Natural killer cell treated with Interleukin-12 subunit alpha and Interleukin-12 subunit beta and Interleukin-15 and Interleukin-18, amount 100 ng/mL, for 72 hours (primary cell): ENCODE measurements at places on chromosomes 4 and X.

DNA sequence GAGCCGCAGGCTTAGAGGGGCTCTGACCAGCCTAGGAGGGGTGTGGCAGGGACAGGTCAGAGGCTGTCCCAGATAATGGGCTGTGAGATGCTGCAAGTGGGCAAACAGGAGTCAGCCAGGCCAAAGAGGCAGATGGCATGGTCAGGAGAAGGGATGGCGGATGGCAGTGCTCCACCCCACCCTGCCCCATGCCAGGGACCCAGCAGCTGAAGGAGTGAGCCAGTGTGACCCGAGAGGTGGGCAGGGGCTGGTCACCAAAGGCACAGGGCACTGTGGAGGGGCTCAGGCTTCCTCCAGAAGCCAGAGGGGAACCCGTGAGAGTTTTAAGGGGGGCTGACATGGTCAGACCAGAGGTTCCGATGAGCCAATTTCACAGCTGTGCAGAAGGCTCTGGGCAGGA lies 96.9 kb downstream of the WFS1 start:
- H3K36me3 ChIP-seq, result no peaks in the 10 kb centered on the region
- peaks cover 11% of the 10 kb centered on the region for H3K27me3 ChIP-seq
- H3K4me3 ChIP-seq, result no peak overlapping the region

- peaks cover 34% of the 10 kb centered on the region for H3K27me3 ChIP-seq
- no peaks in the 10 kb centered on the region for H3K36me3 ChIP-seq
- no peak overlapping the region for H3K27ac ChIP-seq
- peaks cover 4% of the 10 kb centered on the region for H3K4me1 ChIP-seq
- no peak overlapping the region for H3K4me3 ChIP-seq
These were observed 1.5 kb upstream of the PTCHD1 start for GRCh38 chrX:23332888-23333821.

DNA sequence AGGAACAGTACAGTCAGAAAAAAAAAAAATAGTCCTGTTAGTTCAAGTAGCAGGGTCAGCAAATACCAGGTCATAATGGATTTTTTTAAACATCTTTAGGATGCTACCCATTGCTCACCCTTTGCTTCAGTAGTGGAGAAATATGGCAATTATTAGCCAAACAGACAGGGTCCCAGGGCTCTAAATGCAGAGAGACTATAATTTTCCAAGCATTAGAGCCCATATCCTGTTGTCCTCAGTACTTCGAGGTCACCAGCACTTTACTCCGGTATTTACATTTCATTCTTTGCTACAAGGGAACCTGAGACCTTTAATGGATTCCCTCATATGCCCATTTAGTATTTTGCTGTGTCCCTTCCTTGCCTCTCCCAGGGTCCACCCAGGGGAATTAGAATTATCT lies 1562.9 kb upstream of the TENM3 start:
- H3K36me3 ChIP-seq, result no peaks in the 10 kb centered on the region
- H3K4me1 ChIP-seq, result no peaks in the 10 kb centered on the region
- H3K27ac ChIP-seq, result no peak overlapping the region

DNA sequence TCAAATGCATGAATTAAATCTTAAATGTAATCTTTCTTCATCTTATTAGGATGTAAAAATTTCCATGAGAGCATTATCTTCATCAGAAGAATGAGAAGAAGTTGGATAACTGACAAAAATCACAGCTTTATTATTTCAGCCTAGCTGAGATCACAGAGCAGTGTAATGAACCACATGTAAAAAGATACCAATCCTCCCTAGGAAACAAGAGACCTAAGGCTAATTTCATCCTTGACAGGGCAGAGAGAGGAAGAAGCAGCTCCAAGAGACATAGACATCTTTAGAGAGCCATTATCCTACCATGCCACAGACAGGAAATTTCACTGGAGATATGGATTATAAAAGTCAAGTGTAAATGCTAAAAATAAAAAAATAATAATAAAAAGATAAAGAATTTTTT lies 40.9 kb upstream of the IL15 start:
- no peak for DNase-seq
- H3K27ac ChIP-seq, result no peak overlapping the region
- H3K36me3 ChIP-seq, result no peaks in the 10 kb centered on the region

DNA sequence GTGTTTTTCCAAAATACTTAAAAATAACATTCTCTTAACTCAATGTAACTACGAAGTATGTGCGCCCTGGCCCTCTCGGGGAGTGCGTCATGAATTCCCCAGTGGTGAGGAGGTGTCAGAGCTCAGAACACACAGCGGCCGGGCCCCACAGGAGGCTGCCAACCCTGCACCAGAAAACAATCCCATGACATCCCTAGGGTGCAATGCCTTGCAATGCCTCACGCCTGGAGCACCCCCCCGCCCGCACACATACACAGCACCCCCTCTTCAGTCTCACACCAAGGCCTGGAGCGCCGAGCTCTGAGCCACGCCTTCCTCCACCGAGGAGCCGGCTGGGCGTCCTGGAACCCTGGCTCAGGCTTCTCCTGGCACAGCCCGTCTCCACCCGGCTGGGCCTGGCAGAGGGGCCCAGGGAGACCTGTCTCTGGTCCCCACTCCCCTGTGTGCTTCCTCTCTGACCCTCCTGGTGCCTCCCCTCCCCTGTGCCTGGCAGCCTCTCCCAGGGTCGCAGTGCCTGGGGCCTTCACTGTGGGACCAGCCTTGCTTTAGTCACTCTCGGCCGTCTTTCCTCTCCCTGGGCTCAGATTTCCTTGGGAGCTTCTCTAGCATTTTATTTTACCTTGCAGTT lies 108.2 kb upstream of the ADRA2C start:
- no peak overlapping the region for H3K27ac ChIP-seq
- DNase-seq, result no peak
- peaks cover 28% of the 10 kb centered on the region for H3K27me3 ChIP-seq
- peaks cover 3% of the 10 kb centered on the region for H3K4me1 ChIP-seq

DNA sequence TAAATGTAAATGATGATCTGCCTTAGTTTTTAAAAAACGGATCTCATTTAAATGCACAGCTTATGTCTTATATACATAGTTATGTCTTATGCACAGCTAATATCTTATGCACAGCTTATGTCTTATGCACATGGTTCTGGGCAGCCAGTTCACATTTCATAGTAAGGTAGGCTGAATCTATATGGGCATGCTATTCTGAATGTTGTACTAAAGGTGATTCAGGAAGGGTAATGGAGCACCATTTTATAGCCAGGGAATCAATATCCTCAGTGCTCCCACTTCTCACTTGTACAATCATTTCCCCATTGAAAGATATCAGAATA lies 77.9 kb upstream of the MID1 start:
- H3K36me3 ChIP-seq, result no peaks in the 10 kb centered on the region
- H3K27ac ChIP-seq, result no peak overlapping the region
- no peak for DNase-seq
- no peaks in the 10 kb centered on the region for H3K4me1 ChIP-seq
- no peaks in the 10 kb centered on the region for H3K27me3 ChIP-seq
- no peak overlapping the region for H3K4me3 ChIP-seq

DNA sequence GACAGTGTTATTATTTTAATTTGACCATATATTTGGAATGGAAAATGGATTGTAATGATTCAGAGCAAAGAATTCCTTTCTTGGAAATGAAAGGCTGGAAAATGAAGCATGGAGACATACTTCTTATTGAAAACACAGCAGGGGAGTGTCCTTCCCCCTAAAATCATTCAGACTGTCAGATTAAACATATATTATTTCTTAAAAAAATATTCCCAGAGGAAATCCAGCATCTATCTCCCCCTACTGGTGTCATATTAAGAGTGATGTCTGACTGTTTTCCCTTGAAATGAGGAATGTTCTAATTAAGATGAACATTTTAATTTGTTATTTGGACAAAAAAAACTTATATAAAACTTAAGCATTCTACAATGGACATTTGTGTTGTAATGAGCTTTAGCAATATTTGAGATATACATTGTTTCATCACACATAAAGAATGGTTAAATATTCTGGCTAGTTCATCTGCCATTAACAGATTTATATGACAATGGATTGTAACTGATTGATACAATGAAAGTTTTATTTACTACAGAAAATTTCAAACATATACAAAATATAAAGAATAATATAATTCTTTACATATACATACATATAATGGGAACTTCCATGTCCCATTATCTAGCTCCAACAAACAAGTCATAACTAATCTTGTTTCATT lies 264.6 kb downstream of the SPRY1 start:
- no peaks in the 10 kb centered on the region for H3K27me3 ChIP-seq
- H3K4me1 ChIP-seq, result peaks cover 18% of the 10 kb centered on the region
- H3K27ac ChIP-seq, result no peak overlapping the region
- no peak for DNase-seq
- H3K4me3 ChIP-seq, result no peak overlapping the region

DNA sequence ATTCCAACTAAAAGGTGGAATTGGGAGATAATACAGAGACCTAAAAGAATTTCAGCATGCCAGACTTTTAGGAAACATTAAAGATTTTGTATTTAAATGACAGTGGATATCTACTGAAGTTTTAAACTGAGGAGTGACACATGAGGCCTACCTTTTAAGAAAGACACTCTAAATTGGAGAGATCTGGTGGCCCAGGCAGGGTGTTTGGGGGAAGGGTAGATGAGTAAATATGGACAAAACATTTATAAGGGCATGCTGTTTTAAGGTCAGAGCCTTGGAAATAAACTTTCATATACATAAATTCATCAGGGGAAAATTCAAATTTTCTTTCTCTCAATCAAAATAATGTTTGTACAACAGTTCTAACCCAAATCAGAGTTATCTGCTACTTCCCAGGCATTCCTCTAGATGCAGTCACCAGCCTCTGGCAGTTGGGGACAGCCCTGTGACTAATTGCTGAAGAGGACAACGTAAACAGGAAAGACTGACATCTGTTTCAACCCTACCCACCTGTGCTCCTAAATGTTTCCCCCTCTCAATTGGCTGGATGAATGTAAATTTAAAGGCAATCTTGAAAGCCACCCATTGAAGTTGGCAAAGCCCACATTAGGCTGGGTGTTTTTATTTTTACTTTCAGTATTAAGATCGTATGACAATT lies 1646.9 kb upstream of the ADGRL3 start:
- H3K27me3 ChIP-seq, result no peaks in the 10 kb centered on the region
- no peak for DNase-seq
- H3K27ac ChIP-seq, result no peak overlapping the region
- H3K36me3 ChIP-seq, result peaks cover 6% of the 10 kb centered on the region

DNA sequence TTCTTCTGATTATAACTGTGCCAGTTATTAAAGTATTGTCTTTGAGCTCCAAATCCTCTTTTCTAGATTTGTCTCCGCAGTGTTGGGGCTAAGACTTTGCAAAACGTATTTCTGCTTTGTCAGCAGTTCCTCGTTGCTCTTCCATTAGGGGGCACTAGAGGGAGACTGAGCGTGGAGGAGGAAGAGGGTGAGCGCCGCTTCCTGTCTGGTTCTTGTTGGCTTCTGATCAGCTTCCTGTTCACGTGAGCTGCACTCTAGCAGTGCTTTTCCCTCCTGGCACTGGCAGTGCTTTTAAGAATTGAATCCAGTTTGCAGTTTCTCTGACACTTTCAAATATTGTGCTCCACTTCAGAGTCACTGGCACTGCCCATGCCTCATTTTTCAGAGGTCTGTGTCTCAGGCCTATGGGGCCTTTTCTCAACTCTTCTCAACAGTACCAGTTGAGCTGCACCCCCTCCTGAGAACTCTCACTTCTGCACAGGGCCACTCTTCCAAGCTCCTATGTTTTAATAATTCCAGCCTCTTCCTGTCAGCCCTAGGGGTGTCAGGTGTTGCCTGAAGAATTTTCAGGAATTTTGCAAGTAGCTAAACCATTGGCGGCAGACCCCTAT lies 54.4 kb upstream of the LCORL start:
- peaks cover 3% of the 10 kb centered on the region for H3K4me1 ChIP-seq
- DNase-seq, result no peak
- H3K36me3 ChIP-seq, result peaks cover 8% of the 10 kb centered on the region

DNA sequence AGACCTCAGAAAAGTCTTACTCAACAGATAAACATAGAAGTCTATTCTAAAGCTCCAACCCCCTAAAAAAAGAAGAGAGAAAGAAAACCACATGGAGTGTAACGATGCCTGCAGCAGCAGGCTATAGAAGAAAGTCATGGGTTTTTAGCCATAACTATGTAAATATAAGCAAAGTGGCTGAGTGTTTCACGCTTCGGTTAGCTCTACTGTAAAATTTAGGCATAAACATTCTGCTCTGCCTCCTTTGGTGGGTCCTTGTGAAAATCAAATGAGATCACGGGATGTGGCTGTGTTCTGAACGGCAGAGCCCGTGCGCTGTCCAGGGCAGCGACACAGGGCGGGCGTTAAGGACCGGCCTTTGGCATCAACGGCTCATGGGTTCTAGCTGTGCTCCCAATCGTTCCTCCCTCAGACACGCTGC lies 78.4 kb downstream of the IRF2 start:
- H3K4me1 ChIP-seq, result peaks cover 30% of the 10 kb centered on the region
- H3K36me3 ChIP-seq, result peaks cover 41% of the 10 kb centered on the region
- no peaks in the 10 kb centered on the region for H3K27me3 ChIP-seq
- no peak overlapping the region for H3K4me3 ChIP-seq
- DNase-seq, result no peak
- no peak overlapping the region for H3K27ac ChIP-seq

DNA sequence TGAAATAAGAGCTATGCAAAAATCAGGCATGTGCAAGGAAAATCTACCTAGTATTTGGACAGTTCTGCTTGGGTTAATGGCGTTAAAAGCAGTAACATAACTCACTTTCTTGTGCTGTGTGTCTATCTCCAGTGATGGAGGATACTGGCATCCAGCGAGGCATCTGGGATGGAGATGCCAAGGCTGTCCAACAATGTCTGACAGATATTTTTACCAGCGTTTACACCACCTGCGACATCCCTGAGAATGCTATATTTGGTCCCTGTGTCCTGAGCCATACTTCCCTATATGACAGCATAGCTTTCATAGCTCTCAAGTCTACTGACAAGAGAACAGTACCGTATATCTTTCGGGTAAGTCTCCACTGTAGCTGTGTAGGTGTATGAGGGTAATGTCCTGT lies 2.6 kb downstream of the PRDM8 start:
- peaks cover 17% of the 10 kb centered on the region for H3K27me3 ChIP-seq
- peaks cover 39% of the 10 kb centered on the region for H3K4me1 ChIP-seq
- no peak overlapping the region for H3K27ac ChIP-seq
- H3K4me3 ChIP-seq, result no peak overlapping the region
- no peak for DNase-seq
- peaks cover 18% of the 10 kb centered on the region for H3K36me3 ChIP-seq

DNA sequence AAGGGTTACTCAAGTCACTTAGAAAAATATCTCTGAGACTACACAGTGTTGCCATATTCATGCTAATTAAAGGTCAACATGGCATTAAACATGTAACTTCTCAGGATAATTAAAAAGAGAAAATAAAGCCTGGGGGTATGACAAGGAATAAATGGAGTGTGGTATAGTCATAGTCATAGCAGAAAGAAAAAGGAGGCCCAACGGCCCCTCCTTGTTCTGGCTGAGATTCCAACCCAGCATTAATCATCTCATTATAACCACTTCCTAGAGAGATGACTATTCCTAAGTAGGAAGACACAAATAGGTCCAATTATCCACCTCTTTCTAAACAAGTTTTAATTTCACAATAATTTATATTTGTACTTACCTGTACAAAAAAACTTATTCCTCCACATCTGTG lies 778.4 kb upstream of the AADAT start:
- H3K36me3 ChIP-seq, result no peaks in the 10 kb centered on the region
- no peak overlapping the region for H3K27ac ChIP-seq
- H3K27me3 ChIP-seq, result no peaks in the 10 kb centered on the region
- no peak for DNase-seq
- no peak overlapping the region for H3K4me3 ChIP-seq

GRCh38 chr4:101960431-101960830 lies 169.9 kb downstream of the BANK1 start:
- DNase-seq, result no peak
- no peak overlapping the region for H3K4me3 ChIP-seq
- H3K27me3 ChIP-seq, result no peaks in the 10 kb centered on the region
- H3K36me3 ChIP-seq, result no peaks in the 10 kb centered on the region

GRCh38 chrX:3144651-3145050 lies 103.4 kb downstream of the ARSF start:
- H3K27ac ChIP-seq, result no peak overlapping the region
- H3K27me3 ChIP-seq, result peaks cover 15% of the 10 kb centered on the region
- DNase-seq, result no peak
- H3K4me1 ChIP-seq, result peaks cover 26% of the 10 kb centered on the region
